NCI-H1417 (cell line): ENCODE measurements at places on chromosomes 7 and 10.

DNA sequence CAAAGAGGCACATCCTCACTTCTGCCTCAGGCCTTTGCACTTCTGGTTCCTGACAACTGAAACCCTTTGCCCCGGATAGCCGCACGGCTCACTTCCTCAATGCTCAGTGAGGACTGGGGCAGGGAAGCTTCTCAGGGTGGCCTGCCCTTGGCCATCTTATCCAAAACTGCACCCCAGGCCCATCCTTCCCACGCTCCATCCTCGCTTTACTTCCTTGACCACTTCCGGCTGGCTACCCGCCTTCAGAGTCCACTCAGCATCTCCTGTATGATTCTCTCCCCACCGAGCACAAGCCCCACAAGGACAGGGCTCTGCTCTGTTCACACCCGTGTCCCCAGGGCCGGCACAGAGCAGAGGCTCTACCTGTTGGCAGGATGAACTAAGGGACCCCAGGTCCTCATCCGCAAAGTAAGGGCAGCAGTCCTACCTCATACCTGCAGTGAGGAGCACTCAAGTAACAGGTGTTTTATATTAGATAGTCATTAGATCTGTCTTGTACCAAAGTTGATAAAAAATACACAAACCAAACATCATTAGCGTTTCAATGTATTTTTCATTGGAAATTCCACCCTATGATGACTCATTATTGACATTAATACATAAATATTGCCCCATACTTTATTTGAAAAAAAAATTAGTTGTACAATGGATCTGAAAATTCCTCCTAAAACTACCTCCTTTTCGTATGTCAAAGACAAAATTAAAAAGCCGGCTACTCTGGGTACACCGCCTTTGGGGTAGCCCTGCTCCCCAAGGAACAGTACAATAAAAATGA, 35.0 kb downstream of the GNA12 start:
- DNase-seq: no peak

DNA sequence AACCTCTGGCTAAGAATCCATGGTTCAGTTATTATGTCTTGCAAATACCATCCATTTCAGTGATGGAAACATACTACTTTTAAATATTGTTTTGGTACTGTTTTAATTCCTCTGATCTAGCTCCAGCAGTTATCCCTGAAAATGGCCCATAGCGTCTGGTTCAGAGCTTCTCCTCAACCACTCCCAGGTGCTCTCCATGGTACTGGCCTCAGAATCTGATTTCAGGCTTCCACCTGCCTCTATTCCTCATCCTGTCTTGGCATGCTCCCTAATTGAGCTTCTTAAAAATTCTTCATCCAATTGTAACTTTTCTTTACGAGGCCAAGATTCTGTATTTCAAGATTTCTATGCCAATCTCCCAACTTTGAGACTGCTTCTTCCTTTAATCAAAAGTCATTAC, 236.3 kb downstream of the HTR7 start:
- DNase-seq: no peak

DNA sequence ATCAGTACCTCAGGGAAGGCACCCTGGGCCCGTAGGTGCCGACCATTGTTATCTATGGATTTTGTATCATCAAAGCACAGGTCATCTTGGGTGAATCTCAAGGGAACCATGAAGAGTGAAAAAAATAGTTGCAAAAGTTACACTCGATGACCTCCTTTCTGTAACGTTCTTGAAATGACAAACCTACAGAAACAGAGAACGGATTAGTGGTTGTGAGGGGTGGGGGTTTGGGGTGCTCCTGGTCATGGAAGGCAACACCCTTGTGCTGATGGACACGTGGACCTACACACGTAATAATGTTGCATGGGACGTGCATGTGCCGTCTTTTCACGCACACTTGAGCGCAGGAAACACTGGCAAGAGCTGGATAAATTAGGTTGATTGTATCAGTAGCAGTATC, 655.9 kb downstream of the SDK1 start:
- DNase-seq: no peak

DNA sequence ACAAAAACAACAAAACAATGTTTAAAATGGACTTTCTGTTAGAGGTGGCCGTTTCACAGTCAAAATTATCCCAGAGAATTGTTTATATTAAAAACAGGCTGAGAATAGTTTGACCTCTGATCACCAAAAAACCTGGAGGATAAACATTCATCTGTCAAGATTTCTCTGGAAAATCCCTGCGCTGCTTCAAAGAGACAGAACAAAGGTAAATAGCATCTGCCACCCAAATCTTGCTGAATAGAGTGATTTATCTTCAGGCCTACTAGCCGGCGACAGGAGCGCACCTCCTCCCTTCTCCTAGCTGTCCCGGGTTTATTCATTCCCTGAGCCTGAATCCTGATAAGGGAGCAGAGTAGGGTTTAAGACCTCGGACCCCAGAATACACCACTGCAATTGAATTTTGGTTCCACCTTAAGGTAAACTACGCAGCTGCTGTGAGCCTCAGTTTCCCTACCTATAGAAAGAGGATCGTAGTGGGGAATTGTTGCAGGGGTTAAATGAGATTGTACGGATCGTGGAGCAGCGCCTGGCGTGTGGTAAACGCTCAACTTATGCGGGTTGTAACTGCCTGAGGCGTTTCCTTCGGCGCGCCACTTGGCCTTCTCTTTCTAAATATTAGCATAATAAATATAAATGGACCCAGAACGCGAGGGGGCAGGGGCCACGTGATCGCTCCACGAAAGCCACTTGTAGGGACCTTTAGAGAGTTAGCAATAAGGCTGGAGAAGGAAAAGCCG, 498 bp upstream of the ST7 start:
- DNase-seq: peak; percentile 59

DNA sequence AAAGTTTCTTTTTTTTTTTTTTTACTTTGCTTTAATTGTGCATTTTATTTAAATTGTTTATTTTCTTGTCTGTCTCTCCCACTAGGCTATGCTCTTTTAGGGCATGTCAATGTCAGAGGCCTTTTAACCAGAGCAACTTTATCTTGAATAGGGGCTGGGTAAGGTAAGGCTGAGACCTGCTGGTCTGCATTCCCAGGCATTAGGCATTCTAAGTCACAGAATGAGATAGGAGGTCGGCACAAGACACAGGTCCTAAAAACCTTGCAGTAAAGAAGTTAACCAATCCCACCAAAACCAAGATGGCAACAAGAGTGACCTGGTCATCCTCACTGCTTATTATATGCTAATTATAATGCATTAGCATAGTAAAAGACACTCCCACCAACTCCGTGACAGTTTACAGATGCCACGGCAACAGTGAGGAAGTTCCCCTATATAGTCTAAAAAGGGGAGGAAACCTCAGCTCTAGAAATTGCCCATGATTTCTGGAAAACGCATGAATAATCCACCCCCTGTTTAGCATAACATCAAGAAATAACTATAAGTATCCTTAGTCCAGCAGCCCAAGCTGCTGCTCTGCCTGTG, 47.0 kb upstream of the FRMD4A start:
- no peak for DNase-seq

DNA sequence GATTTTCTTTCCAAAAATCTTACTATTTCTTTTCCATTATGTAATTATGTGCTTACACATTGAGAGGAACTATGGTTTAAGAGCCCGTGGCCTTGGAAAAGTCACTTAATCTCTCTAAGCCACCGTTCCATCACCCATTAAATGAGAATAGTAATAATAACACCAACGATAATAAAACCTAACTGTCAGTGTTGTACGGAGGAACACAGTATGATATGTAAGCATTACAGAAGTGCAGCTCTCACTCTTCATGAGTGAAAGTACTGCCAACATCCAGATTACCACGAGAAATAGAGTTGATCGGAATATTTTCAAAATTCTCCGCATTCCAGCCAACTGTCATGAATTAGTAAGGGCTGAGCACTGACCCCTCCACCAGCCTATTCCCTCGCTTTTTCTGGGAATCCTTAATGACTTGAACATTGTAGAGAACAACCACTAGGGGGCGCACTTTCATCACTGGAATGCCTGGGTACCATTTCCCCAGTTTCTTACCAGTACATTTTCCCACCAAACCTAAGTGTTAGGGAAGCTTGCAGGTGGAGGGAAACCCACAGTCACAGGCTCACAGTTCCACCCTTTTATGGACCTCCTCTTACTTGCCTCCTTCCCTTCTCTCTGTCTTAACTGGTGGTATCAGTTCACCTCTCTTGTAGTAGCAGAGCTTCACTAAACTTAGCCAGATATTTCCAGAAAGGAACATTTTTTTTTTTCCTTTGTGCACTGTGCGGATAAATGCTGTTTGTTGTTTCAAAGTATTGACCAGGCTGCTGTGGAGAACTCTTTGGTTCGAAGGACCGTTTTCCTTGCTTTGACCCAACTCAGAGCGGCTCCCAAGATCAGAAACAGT, 27.8 kb downstream of the NKX2-3 start:
- DNase-seq: peak; percentile 58

DNA sequence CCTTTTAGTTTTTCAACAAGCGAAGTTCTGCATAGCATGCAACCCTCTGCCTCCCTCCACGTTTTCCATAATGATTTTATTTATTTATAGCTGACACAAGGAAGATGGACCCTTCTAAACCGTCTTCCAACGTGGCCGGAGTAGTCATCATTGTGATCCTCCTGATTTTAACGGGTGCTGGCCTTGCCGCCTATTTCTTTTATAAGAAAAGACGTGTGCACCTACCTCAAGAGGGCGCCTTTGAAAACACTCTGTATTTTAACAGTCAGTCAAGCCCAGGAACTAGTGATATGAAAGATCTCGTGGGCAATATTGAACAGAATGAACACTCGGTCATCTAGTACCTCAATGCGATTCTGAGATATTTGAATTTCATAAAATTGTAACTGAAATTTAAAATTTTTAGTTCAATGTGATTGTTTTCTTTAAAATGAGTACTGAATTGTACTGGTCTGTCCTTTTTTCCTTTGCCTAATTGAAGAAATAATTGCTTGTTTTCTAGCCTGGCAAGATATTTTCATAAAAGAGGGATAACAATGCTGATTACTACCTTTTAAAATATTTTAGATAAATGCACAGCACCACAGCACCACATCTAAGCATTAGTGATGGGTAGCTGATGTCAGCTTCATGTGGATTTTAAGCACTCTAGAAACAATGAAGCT, 41.5 kb upstream of the SLC39A12 start:
- DNase-seq: peak; percentile 11

- DNase-seq: no peak
Observed at GRCh38 chr10:116487522-116488430, 58.0 kb upstream of the PNLIP start.

GRCh38 chr7:15368653-15369052, 193.2 kb downstream of the AGMO start:
- no peak for DNase-seq

- DNase-seq: no peak
Observed at GRCh38 chr10:75375838-75376237, 25.7 kb downstream of the ZNF503 start.

- no peak for DNase-seq
Observed at GRCh38 chr7:36726806-36727503, 2.7 kb upstream of the AOAH start.

DNA sequence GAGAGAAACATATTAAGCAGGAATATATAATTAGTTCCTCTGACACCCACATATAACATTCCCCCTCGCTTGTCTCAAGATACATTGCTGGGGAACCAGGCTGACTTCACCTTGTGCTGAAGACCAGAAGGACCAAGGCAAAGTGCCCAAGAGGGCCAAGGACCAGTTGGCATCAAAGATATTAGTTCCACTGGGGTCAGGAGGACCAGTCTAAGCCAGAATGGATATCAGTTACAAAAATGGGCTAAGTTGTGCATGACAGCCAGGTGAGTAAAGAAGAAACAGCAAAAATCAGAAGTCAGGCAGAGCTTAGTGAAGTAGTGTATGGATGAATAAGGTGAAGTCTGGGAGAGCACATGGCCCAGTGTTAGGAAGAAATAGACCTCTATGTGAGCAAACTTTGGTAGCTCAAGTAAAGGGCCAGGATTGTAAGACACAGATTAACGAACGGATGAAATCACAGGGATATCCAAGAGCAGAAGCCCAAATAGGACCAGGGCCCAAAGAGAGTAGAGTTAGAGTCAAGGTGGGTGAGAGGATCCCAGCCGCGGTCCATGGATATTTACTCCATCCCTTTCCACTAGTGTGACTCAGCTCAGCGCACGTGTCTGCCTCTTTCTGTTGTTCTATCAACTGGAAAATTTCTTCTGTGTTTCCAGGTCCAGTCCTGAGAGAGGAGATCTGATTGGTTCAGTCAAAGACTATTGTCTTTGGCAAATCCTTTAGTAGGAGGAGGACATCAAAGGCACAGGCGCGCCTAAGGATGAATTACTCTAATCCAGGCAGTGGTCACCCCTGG, 5.0 kb downstream of the CALD1 start:
- no peak for DNase-seq

GRCh38 chr10:11609492-11610093, 1.9 kb downstream of the USP6NL start:
- no peak for DNase-seq

DNA sequence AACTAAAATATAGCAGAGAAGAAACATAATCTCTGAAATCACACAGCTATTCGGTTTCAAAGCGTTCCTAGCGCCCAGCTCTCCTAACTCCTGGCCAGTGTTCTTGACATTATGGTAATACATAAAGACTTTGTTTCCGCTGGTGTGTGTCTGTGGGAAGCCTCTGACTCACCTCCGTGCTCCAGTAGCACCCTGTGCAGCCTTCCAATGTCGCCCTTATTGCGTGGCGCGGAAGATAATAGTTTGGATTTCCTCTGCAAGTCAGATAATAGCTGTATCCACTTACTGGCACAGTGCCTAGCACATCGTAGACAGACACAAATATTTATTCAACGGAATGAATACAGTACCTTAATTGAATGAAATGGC, 570 bp downstream of the BMS1 start:
- peak; percentile 70 for DNase-seq

DNA sequence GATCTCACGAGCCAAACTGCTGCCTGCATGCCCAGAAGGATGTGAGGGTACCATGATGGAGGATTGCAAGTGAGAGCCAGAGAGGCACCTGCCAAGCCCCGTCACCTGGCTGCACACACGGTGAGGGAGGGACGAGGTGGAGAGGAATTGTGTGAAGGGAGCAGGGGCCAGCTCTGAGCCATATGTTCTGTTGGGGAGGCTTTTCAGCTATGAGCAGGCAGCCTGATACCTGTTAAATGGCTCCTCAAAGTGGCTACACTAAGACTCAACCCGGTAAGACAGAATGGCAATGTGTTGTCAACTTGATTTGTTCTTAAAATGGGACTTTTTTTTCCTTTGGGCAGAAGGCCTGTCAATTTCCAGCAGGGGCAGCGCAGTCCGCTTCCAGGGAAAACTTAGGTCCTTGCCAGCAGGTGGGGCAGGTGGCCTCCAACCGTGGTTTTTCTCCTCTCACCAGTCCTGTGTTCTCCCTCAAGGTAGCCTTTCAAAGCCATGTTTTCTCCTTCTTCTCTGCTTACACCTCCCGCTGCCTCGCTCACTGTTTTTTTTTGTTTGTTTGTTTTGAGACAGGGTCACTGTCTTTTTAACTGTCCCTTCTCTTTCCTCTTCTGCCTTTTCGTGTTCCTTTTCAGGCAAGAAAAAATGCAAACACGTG, 57.7 kb upstream of the ZNRF2 start:
- DNase-seq: peak; percentile 45

- DNase-seq: no peak
Observed at GRCh38 chr10:31752170-31752569, 176.5 kb downstream of the ARHGAP12 start.

DNA sequence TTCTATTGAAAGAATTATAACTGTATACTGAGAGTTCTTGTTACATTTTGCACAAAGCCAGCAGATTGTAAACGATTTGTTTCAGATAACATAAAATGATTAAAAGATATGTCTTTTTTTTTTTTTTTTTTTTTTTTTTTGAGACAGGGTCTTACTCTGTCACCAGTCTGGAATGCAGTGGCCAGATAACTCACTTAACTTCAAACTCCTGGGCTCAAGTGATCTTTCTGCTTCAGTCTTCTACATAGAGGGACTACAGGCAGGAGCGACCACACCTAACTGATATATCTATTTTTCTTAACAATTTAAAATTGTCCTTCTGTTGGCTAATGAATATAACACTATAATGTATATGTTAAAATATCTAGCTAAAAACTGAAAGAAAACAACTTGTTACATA, 317.3 kb upstream of the CACNA2D1 start:
- DNase-seq: no peak
